ENCODE measurements at places on chromosomes 7 and 10. TPM values are rescaled to one million over a fixed set of nuclear protein-coding genes. Genes with fewer than 3 reads are reported as not detected.

TDRD1 gene
- 0.64 TPM for polyA plus RNA-seq

DNA sequence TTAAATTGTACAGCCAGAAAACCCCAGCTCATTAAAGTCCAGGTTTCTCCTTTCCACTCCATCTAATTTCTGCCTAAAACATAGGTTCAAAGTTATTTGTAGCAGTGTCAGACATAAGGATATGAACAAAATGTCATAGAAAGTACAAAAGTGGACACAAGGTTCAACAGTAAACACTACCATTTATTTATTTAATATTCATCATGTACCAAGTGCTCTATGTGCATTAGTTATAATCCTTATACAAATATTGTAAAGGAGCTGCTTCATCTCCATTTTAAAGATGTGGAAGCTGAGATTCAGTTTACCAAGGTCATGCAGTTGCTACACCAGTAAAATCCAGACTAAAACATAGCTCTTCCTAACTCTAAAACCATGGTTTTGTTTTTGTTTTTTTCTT is 52.0 kb upstream of the CDK1 start:
- no peak for DNase-seq

DNA sequence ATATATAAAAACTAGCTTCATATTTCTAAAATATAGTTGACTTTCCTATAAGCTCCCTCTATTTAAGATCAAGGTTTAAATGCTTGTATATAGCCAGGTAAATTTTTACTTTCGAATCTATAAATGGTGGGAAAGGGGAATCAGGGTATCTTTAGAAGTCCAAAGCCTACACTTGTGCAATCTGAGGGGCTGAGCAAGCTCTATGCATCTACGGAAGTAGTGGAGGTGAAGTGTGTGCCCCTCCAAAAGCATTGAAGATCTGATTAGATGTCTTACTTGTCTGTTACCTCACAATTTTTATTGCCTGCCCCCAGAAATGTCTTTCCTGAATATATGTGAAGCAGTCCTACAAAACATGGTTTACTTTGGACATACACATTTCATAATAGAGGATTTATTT is 1.6 kb downstream of the AKAP9 start:
- DNase-seq: no peak

GRCh38 chr7:96320442-96320841 is 1.5 kb downstream of the SLC25A13 start:
- no peak for DNase-seq

RASA4B gene
- 1.1 TPM for polyA plus RNA-seq

DNA sequence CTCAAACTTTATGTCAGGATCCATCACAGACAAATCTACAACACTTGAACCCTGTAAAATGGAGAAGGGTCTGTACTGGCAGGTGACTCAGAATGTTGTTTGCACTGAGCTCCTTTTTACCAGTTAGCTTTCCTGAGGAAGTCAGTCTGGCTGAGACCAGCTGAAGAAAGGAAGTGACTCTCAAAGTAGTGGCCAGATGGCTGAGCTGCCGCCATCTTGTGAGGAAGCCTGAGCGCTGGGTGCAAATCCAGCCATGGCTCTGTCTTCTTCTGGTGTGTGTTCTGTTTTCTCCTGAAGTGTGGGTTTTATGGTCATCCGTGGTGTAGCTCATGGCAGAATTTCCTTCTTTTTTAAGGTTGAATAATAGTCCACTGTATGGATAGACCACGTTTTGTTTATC is 25.5 kb upstream of the ECHDC3 start:
- no peak for DNase-seq

DNA sequence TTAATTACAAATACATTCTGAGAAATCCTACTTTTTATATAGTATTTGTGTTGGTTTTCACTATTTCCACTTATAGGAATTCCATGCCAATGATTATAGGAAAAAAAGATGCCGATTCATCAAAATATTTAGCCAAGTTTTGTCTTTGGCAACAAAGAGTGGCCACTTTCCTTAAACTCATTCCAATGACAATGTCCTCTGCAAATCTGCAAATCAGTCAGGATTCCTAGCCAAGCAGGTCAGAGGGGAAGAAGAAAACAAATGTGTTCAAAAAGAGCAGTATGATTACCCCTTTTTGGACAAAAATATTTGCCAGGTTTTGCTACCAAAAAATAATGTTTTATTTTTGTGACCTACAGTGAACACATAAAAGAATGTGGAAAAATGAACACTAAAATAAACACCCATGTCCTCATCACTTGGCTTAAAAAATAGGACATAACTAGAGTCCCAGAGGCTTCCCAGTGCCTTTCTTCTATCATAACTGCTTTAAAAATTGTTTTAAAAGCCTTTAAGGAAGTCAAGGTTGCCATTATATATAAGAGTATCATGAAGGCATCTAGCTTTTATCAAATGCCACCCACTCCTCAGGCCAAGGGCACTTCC is 125.9 kb downstream of the ADAM12 start:
- DNase-seq: peak; percentile 21

DNA sequence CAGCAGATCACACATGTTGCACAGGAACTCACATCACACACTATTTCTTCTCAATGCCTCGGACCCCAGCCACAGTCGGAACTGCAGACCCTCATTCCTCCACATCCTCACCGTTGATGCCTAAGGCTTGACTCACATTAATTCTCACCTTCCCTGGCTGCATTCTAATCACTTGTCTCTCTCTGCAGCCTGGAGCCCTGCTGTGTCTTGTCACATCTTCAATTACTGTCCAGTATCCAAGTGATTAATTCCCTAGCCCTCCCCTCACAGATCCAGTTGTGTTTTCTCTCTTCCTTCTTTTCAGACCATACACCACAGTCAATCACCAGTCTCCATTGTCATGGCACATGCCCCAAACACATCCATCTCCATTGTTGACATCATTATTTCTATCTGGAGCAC is 592.4 kb upstream of the IGFBP3 start:
- DNase-seq: no peak

SRRM3 gene
- polyA plus RNA-seq: 8.2 TPM

GRCh38 chr7:28483908-28484605 is 71.7 kb downstream of the CREB5 start:
- DNase-seq: no peak

FGFBP3 gene
- 65.7 TPM for polyA plus RNA-seq

DNA sequence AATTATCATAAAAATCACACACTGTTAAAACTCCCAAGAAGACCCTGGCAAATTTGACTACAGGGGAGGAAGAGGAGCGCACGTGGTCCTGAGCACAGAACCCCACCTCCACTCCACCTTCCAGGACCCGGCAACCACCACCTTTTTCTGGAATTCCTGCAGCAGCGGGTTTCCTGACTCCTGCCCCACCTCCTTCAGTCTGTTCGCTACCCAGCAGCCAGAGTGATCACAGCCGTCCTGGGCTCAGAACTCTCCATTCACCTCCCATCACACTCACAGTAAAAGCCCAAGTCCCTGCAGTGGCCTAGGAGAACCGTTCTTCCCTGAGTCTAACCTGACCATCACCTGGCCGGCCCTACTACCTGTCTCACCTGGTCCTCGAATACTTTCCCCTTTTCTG is 107.4 kb upstream of the FAM204A start:
- peak; percentile 15 for DNase-seq

DNA sequence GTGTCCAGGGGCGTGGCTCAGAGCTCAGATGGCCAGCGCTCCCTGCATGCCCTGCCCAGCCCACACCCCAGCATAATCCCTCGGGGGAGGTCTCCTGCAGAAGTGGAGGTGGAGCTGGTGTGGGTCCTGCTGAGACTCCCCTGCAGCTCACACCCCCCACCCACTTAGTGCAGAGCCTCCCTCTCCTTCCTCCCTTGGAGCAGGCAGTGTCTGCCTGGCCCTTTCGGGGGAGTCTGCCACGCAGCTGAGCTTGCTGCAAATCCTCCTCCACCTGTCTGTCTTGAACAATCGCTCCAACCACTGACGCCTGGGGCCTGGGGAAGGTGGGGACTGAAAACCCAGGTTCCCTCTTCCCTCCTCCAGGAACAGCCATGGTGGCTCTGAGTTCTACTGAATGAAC is 219.7 kb upstream of the PPP2R2D start:
- DNase-seq: no peak

DNA sequence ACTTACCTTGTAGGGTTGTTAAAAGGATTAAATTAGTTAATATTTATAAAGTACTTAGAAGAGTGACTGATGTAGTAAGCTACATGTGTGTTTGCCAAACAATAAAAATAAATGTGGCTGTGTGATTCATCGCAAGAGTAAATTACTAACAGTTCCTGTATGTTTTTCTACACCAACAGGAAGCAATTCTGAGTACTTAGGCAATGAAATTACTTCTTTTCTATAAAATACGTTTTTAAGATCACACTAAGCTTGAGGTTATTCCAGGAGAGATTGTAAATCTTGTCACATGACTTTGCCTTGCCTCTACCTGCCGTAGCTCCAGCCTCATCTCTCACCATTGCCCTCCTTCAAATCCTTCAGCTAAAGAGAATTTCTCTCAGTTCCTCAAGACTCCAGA is 18.1 kb upstream of the GSTK1 start:
- DNase-seq: no peak

DNA sequence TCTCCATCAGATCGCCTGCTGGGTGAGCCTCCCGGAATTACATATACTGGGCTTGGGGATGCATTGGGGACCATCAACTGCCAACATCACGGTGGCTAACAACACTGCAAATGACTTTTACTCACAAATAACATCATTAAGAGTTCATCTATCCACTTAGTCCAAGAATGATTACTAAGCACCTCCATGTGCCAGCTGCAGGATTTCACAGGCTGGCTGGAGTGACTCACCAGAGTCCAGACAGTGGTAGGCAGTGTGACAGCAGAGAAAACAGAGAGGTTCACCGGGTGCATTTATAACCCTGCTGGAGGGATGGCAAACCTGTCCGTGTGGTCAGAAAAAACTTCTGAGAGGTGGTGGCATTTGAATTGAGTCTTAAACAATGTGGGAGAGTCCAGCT is 3.2 kb upstream of the IGFBP3 start:
- no peak for DNase-seq

GRCh38 chr10:121572859-121573537 is 25.2 kb downstream of the FGFR2 start:
- no peak for DNase-seq

SKIDA1 gene
- polyA plus RNA-seq: 0.94 TPM

DNA sequence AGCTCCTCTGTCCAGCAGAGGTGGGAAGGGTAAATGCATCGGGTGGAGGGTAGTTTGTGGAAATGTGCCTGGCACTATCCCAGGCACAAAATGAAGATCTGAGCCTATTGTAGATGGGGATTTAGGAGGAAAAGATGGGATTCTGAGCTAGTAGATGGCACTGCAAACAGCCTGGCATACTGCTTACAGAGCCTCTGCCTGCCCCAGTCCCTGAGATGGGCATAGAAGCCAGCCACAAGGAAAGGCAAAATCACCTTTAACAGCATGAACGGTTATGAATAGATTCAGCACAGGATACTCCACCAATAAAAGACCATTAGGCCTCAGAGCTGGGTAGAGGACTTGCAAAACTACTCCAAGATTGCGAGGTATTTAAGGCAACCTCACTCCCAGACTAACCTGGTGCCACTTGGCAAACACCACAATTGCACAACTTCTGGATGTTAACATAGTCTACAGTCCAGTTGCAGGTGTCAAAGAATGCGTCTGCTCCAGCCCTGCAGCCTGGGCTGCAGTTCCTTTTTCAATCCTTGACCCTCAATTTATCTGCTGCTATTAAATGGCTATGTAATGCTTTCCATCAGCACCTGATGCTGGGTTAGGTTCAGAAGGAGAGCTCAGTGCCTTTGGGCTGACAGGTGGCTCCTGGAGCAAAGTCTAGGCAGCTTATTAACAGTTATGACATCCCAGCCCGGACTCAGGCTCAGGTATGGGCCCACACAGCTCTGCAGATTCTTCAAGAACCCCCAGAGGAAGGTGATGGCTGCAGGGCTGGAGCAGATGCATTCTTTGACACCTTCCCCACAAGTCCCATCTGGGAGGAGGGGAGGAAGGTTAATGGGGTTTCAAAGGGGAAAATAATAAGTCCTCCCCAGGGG is 34.0 kb downstream of the CDHR3 start:
- DNase-seq: no peak

DNA sequence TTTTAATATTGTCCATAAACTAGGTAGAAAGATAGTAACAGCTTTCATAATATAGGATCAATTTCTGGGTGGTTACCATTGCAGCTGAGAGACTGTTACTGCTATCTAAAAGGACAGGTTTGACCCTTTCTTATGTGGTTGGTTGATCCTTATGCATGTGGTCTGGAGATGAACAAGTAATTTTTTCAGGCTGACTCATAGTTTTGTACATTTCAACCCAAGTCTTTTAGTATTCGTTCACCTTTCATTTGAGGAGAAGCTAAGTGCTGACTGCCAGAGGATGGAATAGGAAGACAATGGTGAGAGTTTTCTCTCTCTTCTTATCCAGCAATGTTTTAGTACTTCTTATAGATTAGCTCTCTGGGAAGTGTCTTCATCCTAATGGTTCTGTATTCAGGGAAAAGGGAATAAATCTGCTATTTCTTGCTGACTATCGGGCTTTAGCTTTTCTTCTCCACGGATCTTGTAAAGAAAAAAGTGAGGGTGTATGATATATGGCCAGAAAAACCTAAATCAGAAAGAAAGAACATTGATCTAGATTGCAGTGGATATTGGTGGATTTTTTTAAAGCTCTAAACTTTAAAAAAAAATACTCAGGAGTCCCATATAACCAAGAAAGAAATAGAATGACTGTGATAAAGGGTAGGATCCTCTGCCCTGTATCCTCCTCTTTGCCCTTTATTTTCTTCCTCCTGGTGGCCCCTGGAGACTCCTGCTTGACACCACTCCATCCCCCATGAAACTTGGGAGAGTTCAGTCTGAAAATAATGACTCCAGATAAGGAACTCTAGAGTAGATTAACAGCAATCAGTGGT is 88.0 kb downstream of the CPED1 start:
- DNase-seq: no peak

- no peak for DNase-seq
These were observed 6.4 kb upstream of the PRKRIP1 start for GRCh38 chr7:102389810-102390209.

- peak; percentile 20 for DNase-seq
These were observed 82.5 kb upstream of the TMEM72 start for GRCh38 chr10:44828508-44829142.

DNA sequence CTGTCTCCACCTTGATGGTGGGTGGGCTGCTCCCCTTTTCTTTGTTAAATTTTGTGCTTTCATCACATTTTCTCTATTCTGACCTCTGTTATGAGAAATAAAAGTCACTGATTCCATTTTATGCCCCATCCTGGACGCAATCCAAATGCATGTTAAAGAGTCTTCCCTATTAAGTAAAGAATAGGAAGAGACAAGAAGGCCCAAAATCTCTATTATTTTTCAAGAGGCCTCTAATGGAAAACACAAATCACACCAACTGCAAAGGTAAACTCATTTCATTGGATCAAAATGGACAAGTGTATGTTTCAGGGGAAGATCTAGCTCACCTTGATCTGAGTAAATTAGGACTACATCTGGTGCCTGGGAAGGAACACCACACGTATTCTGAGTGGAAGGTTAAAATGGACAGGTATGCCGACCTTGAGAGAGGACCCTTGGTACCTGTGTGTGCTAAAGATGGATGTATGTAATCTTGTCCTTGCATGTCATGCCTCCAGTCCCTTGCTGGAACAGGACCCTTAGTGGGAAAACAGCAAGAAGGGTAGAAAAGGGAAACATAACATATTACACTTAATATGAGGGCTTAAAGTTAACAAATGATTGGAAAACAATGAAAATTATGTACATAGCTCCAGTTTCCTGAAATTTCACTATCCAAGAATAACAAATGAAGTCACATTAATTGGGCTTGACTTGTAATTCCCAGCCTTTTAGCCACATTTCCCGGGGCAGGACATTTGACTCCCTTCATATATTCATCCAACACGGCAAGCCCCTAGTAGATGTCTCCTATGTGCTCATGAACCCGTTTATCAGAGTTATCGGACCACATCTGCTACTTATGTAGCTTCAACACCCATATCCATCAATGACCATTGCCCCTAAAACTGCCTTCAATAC is 7.6 kb downstream of the IFIT2 start:
- no peak for DNase-seq

ARHGAP22 gene
- polyA plus RNA-seq: 5.5 TPM

All from GM23338 (cell line).